ENCODE measurements at places on chromosomes 6 and 20. TPM values are rescaled to one million over a fixed set of nuclear protein-coding genes. Genes with fewer than 3 reads are reported as not detected.

GRCh38 chr6:127972815-127973214 lies 72.0 kb upstream of the THEMIS start:
- no peak for DNase-seq

DNA sequence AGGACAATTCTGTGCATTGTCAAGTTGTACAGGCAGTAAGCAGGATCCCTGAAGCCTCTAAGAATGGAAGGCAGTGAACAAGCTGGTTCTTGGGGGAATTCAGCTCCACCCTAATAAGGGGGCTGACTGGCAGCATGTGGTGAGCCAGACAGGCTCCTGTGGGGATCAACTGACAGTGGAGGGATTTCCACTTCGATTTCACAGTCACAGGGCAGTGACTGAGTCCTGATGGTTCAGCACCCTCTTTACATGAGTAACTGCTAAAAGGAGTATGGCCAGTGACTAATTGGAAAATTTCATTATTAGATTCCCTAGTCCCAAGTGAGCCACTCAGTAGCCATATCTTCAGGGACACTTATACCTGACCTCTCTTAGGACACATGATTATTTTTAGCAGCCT lies 78.4 kb downstream of the NDUFAF5 start:
- no peak for DNase-seq

GRCh38 chr20:50693001-50693400 lies 1.7 kb upstream of the RIPOR3 start:
- DNase-seq = no peak

DNA sequence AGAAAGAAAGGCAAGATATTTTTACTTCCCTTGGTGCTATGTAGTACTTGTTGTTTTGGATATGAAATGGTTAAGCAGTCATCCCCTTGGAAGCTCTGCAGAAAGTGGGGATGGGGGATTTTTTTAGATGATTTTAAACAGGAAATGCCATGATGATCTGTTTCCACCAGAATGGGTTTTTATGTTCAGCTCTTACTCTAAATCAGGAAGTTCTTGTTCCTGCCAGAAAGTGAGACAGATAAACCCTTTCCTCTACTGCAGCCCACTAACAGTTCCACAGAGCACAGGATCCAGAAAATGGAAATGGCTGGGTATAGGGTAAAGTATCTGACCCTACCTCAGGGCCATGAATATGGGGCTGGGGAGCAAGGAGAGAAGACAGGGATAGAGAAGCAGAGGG lies 32.1 kb upstream of the PPP1R3G start:
- DNase-seq = no peak

- no peak for DNase-seq
Measured at GRCh38 chr6:82953871-82954270, 111.8 kb downstream of the UBE3D start.

DNA sequence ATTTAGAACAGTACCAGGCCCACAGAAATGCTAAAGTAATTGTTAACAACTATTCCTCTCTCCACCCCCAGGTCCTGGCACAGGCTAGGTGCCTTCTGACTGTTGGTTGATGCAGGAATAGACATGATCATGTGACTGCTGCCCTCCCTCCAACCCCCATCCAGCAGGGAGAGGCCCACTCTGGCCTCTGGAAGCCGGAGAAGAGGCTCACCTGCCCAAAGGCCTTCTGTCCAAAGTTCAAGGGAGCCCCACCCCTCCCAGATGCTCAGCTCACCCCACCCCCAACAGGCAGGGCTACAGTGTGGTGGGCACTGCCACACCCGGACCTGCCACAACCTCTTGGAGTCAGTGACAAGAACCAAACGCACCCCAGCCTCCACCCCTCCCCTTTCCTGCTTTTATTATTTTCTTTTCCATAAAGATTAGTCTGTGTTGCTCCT lies 26.9 kb upstream of the FOXP4 start:
- peak; percentile 93 for DNase-seq

LST1 gene
- not detected for total RNA-seq

All from Caco-2 (cell line).